ENCODE measurements at places on chromosomes 16 and 17.

DNA sequence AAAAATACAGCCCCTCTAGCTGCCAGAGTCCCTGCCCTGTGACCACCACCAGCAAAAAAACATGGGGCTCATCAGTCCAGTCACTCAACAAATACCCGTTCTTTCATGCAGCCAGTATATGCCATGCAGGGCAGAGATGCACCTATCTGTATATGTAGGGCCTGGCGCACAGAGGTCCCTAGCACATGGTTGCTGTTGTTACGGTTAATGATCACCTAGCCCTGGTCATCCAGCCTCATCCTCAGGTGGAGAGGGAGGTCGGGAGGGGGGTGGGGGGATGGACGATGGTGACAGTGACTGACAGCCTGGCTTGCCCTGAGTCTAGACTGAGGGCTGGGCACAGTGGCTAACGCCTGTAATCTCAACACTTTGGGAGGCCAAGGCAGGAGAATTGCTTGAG, 1.5 kb downstream of the SDR42E2 start:
- no peak for DNase-seq

DNA sequence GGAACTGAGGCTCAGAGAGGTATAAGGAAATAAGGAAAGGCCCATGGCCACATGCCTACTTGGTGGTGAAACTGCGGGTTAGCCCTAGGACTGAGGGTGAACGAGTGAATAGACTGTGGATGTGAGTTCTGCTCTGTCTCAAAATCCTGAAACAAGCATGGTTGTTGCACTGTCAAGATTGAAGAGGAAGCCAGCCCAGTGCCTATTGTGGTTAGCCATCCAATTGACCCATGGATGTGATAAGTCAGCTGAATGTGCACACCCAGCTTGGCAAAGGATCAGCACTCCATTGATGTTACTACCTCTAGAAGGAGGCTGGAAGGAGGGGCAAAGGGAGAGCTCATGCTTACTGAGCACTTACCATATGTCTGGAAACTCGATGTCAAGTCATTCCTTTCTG, 4.5 kb downstream of the TMEM114 start:
- no peak for DNase-seq

GRCh38 chr17:50548831-50549230, 1.9 kb downstream of the SPATA20 start:
- no peak for DNase-seq

- no peak for DNase-seq
These were observed 1.1 kb upstream of the CYLD start for GRCh38 chr16:50740736-50741135.

DNA sequence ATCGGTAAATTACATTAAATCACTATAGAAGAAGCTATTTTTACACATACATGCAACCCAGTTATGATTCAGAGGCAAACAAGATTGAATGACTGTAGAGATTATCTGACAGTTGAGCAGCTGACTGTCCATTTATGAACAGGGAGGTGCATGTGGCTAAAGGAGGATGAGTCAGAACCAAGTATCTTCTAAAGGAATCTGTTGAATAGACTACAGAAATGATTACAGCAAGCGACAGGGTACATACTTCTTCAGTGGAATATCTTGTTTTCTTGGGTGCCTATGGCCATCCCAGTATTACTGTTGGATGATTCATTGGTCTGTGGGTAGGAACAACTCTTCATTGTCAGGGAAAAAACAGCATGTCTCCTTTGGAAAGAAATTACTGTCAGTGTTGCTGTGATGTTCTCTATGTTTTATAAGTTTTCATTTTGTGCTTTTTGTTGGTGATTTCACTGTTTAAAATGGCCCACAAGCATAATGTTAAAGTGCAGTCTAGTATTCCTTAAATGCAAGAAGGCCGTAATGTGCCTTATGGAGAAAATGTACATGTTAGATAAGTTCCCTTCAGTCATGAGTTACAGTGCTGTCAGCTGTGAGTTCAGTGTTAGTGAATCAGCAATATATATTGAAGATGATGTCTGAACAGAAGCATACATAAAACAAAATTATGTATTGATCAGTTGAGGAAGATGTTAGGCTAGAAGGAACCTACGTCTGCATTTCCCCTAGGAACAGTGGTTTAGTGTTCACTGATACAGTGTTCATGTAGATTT, 27.0 kb downstream of the CBFB start:
- DNase-seq, result no peak

- no peak for DNase-seq
These were observed 46.3 kb upstream of the ARHGAP44 start for GRCh38 chr17:12743046-12743445.

- no peak for DNase-seq
These were observed 212.6 kb downstream of the RBFOX1 start for GRCh38 chr16:7545251-7545650.

GRCh38 chr16:88782454-88783390, 2.3 kb downstream of the PIEZO1 start:
- DNase-seq, result peak; percentile 56

DNA sequence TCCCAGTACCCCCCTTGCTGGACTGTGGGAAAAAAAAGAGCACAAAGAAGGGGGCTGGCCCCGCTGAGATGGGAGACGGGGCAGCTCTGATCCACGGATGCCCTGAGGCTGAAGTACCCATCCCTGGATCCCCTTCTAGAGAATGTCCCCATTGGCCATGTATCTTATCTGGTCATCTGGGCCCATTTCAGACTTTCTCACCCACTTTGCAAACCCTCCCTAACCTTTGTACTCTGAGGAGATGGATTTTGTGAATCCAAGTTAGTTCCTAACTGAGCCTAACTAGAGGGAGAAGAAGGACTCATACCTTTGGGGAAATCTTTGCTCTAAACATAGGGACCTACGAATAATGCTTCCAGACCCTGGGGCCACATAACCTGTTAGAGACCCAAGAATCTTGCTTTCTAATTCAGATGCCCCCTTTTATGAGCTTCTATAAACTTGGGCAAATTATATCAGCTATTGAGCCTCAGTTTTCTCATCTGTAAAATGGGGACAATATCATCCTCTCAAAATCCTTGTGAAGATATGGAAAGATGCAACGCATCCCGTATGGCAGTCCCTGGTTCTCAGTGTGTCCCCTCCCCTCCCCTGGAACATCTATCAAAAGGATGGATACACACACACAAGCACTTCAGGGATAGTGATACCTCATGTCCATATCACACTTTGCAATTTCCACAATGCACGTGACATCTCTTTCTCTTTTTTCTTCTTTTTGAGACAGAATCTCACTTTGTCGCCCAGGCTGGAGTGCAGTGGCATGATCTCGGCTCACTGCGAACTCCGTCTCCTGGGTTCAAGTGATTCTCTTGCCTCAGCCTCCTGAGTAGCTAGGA, 16.8 kb upstream of the FZD2 start:
- no peak for DNase-seq

- no peak for DNase-seq
These were observed 13.7 kb upstream of the CACNG1 start for GRCh38 chr17:67030641-67031040.

GRCh38 chr16:27195076-27195741, 8.1 kb upstream of the KDM8 start:
- DNase-seq, result no peak

GRCh38 chr16:68070249-68070730, 14.9 kb upstream of the NFATC3 start:
- no peak for DNase-seq

- no peak for DNase-seq
These were observed 11.3 kb upstream of the PRR29 start for GRCh38 chr17:63986821-63987220.

- no peak for DNase-seq
These were observed 21.6 kb upstream of the ZNF750 start for GRCh38 chr17:82861393-82861775.

DNA sequence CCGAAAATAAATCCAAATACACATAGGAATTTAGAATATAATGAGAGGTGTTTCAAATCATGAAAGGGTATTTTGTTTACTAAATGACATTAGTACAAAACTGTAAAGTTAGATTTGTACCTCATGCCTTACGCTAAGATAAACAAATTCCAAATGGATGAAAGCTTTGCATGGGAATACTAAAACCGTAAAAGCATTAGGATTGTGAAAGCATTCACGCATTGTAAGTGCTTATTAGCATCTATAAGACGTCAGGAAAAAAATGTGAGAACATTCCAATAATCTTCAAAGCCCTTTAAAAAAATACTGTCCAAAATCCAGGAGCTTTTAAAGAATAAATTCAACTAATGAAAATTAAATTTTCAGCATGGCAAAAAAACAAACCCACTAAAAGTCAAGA, 24.8 kb upstream of the ALOX15 start:
- DNase-seq, result no peak

DNA sequence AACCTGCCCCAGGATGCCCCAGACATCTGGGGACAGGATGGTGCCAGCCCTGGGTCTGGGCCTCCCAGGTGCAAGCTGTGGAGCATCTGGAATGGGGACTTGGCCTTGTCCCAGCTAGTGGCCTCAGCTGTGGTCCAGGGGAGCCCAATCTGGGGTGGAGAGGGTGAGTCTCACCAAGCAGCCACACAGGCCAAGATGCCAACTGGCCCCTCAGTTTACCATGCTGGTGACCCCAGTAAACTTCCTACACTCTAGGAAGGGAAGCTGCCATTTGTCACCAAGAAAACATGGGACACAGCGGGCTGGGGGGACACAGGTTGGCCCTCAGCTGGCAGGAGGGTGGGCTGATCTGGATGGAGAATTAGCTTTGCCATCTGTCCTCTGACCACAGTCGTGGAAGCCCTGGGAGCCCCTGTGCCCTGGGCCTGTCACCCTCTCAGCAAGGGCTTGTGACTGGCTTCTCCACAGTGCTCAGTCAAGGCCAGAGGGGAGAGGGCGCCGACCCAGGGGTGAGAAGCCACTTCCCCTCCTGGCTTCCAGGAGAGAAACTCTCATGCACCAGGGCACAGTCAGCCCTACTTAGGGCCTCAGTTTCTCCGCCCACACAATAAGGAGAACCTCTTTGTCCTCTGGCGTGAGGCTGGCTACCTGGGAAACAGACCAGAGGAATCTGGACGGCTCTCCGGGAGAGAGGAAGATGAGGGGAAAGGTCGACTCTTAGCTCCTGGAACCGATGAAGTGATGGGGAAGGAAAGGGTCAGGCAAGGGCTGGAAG, 126.4 kb upstream of the SMURF2 start:
- no peak for DNase-seq

GRCh38 chr17:82358465-82359350, at the start of gene TEX19:
TSS of gene TEX19 (plus strand) at chr17:82359247. CDS start at chr17:82362151, 2,904 bp downstream.
- peak; percentile 16 for DNase-seq

GRCh38 chr16:77961814-77962213, 60.5 kb upstream of the CLEC3A start:
- DNase-seq, result no peak

DNA sequence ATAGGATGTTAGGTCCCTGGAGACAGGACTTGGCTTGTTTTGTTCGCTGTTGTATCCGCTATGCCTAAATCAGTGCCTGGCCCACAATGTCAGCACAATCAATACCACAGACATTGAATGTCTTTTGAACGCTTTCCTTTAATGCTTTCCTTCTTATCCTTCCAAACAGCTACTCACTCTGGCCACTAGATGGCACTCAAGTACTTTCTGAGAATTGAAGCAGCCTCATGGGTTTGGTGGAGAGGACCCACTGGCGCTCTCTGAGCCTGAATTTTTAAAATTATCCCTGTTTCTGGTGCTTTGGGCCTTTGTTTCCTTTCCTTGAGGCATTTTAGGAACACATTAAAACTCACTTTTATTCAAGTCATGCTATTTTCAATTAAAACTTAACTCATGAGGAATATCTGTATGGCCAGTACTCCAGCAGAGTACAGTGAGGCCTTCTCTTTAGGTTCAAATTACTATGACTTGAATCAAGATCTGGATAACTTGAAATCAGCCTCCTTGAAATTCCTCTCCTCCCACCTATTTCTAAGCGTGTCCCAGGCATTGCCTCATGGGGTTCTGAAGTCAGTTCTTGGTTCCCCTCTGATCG, 3.2 kb upstream of the NLRP1 start:
- no peak for DNase-seq
